ENCODE measurements at places on chromosomes 16 and 17. TPM values are rescaled to one million over a fixed set of nuclear protein-coding genes. Genes with fewer than 3 reads are reported as not detected.

The FBXW10 gene
- total RNA-seq = 0.18 TPM

The ITGA2B gene
- total RNA-seq = not detected

The C1QTNF8 gene
- total RNA-seq = not detected

The SPNS1 gene
- 16.3 TPM for total RNA-seq

- DNase-seq = peak; percentile 67
Measured at GRCh38 chr16:66923247-66923731, 2.0 kb downstream of the RRAD start.

- peak; percentile 76 for DNase-seq
Measured at GRCh38 chr16:27235055-27235937, 32.0 kb downstream of the KDM8 start.

DNA sequence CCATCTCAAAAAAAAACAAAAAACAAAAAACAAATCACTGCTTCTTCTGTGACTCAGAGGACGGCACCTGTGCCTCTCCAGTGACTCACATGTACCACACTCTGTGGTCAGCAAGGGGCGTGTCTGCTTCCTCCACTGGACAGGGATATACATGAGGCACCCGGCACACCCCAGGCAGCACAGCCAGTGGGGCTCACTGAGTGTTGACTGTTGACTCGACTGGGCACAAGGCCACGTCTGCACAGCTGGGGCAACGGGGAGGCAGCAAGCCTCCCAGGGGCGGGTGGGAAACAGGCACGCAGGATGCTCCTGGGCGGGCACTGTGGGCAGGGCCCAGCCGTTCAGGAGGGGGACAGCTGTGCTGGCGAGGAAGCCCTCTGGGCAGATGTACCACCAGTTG, 64.1 kb downstream of the TIMM22 start:
- DNase-seq = peak; percentile 87

DNA sequence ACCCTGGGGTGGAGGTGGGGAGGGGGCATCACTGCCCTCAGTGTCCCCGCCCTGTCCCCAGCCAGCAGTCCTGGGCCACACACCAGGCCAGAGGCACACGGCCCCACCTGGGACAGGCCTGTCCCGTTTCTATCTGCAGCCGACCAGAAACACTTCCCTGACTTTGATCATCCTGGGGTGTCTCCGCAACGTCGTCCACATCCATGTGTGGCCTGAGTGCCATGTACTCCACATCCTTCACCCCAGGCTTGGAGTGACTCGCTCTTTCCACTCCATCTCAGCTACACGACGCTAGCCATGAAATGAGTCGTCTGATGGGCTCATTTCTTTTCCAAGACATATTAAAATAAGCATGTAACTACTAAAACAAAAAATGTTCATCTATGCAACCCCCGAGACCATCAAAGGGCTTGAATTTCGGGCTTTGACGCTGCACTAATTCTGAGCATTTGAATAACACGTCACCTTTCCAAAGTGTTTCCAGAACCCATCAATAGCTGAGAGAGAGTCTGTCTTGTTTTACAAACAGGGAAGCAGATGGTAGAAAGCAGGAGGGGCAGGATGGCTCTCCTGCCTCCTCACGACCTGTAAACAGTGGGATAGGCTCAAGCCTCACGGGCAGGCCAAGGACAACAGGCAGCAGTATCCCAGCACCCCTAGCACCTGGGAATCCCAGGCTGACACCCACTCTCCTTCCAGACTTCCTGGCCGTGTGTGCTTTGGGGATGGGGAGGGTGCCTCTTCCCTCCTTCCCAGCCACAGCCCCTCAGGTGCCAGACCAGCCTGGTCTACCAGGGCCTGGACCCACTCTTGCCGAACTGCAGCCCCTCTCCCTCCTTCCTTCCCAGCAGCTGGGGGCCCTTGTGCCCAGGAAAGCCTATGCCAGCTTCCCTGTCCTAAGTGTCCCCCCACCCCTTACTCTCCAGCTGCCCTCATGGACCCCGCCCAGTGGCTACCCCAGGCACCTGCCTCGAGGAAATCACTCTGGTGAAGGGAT, 20.0 kb upstream of the RASD1 start:
- DNase-seq = no peak

- DNase-seq = peak; percentile 60
Measured at GRCh38 chr16:85200471-85201278, 88.4 kb upstream of the CIBAR2 start.

GRCh38 chr16:66250686-66251431, 115.6 kb upstream of the CDH5 start:
- DNase-seq = peak; percentile 36

- DNase-seq = peak; percentile 92
Measured at GRCh38 chr16:14486520-14487303, 143.3 kb downstream of the PARN start.

DNA sequence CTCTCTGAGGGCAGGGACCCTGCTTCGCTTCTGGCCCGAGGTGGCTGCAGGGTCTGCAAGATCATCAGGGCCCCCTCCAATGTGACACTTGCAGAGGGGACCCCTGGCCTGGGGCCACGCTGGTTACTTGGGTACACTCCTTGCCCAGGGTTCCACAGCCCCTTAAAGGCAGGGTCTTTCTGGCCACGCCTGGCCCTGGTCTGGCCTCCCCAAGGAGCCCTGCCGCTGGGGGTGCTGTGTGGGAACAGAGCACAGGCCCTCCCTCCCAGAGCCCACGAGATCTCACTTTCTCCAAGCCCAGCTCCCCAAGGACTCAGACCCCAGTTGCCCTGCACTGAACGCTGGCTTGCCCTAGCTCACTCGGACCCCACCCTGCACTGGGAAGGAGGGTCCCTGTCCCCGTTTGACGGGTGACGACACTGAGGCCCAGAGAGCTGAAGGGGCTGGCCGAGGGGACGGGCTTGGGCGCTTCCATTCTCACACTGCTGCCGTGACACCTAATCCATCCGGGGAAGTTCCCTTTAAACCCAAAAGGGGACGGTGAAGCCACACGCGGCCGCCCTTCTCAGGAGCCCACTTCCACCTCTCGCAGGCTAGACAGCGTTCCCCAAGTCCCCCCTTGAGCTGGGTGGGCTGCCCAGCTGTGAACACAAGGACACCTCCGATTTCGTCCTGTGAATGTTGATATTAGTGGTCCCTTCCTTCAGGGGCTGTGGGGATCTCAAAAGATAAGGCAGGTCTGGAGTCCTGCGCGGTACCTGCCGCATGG, 26.9 kb upstream of the OSGIN1 start:
- DNase-seq = no peak
